ENCODE measurements at places on chromosomes 7 and 10.
A peak's percentile ranks its signal among the peaks of the same experiment; 100 is the strongest.

DNA sequence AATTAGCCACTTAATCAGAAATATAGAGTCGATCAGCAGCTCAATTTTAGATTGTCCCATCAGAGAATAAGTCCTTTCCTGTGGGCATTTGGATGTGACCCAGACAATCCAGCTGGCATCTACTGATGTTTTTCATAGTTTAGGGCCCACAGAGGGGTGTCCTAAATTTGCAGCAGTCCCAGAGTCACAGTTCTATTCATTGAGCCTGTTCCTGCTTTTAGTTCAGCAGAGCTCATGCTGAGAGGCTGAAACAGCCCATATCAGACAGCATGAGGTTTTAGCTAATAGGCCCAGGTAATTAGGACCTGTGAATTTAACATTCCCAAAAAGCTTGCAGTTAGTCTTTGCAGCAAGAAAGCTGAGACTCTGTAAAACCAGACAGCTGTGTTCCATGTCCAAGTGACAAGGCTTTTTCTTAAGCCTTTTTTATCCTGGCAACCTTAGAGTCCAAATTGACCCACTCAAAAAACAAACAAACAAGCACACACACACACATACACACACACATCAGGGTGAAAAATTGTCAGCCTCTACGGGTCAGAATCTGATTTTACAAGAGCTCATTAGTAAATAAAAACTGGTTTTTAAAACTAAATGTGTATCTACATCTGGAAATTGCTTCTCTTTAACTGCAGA, 33.7 kb downstream of the ANKIB1 start:
- DNase-seq = peak; percentile 42

DNA sequence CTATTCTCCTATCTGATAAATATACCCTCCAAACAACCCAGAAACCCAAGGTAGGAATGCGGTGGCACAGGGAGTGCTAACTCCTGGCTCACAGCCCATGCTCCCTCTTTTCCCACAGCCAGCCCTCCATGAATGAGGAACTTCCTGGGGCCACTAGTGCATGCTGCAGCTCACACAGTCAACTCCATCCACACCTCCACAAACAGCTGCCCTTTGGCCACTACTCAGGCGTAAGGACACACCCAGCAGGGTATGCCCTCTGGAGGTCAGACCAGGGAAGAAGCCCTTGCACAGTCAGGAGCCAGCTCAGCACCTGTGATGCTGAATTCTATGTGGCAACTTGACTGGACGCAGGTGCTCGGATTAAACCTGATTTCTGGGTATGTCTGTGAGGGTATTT, 85.2 kb upstream of the PIK3CG start:
- DNase-seq = no peak

GRCh38 chr7:94294471-94295131, 100.1 kb upstream of the COL1A2 start:
- no peak for DNase-seq

GRCh38 chr10:13690281-13690825, 103.6 kb downstream of the PRPF18 start:
- DNase-seq = no peak

GRCh38 chr7:137272249-137272648, 71.3 kb downstream of the PTN start:
- no peak for DNase-seq

DNA sequence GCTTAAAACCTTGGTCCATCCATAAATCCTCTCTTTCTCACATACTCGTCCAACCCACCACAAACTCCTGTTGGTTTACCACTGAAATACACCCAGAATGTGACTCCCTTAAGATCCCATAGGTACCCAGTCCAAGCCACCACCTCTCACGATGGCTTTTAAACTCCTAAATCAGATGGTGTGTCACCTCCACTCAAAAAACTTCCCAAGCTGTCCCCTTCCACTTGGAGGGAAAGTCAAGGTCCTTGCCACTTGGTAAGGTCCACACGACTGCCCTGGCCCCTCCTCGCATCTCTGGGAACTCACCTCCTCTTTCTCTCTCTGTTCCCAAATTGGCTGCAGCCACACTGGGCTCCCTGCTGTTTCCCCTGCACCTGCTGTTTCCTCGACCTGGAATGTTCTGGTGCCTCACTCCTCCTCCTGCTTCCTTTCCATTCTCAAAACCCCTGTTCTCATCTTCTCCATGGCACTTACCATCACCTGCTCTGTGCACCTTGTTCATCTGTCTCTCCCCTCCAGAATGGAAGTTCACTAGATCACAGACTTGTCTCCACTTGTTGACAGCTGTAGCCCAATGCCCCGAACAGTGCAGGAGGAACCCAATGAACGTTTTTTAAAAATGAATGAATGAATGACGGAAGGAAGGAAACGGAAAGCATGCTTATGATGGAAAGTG, 23.0 kb downstream of the ZFAND2A start:
- DNase-seq = no peak

DNA sequence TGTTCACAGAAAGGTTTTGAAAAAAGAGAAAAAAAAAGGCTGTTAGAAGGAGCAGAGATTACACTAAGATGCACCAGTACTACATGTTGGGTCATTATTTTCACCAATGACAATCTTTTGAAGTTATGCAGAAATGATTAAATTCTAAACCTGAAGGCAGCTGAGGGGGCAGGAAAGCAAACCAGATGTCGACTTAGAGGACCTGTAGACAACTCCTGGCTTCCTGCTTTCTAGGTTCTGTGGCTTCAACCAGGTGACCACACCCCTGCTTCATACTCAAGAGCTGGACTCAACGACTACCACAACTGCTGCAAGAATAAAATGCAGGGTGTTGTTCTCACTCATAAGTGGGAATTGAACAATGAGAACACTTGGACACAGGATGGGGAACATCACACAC, 30.0 kb downstream of the MYOF start:
- no peak for DNase-seq

DNA sequence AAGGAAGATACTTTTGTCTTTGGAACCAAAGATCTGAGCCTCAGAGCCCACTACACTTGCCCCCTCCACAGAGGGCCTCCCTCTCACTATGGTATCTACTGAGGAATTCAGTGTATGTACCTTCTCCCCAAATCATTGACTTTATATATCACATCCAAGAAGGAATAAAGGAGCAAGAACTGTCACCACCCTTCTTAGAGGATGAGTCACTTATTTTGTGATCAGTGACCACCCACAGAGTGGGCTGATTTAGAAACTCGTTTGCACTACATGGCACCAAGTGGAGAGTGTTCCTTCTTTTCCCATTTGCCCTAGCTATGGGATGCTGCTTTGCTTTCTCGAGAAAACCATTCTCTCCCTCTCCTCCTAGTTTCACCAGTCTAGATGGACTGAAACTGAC, 5.7 kb downstream of the TMEM243 start:
- DNase-seq = no peak

DNA sequence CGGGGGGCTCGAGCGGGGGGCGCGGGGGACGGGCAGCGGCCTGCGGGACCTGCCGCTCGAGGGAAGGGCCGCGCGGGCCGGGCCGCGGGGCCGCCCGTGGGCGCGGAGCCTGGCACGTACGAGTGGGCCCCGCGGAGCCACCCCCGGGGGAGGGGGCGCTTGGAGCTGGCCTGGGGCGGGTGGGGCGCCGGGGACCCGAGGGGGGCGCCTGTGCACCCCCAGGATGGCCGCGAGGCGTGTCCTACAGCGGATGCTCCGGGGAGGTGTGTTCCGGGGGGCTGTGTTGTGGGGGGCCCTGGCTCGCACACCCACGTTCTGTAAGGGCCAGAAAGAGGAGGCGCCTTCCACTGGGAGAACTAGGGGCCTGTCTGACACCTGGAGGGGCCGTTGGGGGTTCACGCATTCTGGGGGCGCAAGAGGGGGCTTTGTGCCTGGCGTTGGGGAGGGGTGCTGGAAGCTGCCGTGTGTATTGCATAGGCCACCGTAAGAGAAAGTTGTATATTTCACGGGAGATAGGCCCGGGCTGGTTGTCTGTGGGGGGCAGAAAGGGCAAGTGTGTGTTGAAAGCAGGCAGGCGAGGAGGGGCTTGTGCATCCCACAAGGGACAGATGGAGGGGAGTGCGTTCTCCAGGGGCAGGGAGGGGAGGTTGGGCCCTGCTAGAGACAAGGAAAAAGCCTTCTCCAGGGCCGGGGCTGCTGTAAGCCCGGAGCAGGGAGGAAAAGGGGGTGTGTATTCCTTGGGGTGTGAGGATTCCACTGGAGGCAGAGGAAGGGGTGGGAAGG, 663 bp downstream of the VPS37D start:
- DNase-seq = no peak

DNA sequence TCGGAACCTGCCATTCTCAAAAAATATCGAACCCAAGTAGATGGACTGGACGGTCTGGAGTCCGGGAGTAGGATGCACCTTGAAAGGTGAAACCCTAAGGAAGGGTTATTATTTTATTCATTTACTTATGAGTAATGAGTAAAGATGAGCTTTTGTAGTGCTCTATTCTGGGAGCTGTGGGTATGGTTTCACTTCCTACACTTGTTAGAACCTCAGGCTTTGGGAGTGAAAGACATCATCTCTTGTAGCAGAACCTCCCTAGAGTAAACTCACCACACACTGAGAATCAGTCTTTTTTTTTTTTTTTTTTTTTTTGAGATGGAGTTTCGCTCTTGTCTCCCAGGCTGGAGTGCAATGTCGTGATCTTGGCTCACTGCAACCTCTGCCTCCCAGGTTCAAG, 389.4 kb upstream of the AUTS2 start:
- DNase-seq = no peak

DNA sequence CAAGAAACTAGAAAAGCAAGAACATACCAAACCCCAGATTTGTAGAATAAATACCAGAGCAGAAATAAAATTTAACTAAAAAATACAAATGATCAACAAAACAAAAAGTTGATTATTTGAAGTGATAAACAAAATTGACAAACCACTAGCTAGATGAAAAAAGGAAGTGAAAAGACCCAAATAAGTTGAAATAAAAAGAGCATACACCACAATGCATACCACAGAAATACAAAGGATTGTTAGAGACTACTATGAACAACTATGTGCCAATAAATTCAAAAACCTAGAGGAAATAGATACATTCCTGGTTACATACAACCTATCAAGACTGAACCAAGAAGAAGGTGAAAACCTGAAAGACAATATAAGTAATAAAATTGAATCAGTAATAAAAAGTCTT, 333.4 kb downstream of the SH2D4B start:
- no peak for DNase-seq

DNA sequence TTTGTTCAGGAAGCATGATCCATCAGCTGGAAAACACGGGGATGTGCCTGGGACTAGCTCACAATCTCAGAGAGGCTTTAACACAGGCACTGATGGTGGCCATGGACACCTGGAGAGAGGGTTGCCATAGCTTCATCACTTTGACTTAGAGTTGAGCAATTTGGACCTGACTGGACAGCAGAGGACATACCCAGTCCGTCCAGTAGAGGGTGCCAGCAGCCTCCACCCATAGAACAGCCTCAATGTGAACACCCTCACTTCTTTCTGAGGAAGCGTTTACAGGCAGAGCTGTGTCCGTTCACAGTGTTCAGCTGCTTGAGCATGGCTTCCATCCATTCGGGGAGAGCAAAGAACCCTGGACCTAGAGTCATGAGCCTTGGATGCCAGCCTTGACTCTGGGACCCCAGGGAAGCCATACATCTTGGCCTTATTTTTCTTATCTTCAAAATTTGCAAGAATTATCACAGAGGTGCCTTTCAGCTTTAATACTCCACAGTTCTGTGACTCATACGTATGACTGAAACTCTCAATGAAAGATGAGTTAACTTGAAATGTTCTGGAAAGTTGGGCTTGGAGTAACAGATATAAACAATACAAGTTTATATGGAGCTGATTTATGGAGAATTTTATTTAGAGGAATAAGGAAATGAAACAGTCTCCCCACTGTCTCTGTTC, 302.9 kb upstream of the PODXL start:
- peak; percentile 62 for DNase-seq

DNA sequence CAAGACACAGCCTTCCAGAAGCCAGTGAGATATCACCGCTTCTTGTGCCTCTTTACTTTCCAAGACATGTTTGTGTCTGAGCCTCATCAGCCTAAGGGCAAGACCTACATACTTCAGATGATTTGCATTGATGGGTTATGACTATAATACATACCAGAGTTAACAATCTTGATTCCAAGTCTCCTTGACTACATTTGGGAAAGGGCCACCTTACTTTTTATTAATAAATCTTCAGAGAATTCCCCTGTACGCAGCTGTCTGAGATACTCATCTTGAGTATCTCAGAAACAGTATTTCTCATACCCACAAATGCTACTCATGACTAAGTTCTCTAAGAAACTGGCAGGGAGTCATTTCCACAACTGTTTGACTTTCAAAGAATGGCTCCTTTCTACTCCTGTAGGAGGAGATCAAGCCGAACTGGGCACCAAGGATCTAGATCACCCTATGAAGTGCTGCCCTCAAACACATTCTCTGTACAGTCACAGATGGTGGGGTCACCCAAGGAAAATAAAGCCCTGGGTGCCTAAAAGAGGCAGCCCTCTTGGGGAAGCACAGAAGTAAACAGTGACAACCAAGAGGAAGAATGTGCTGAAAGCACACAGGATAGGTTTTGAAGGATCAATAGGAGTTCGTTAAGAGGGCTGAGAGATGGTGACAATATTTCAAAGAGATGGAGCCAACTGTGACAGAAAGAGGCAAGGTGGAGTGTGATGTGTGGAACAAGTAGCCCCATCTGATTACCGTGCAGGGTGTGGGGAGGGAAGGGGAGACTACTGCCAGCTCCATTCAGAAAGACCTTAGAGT, 138.9 kb downstream of the JAZF1 start:
- no peak for DNase-seq

DNA sequence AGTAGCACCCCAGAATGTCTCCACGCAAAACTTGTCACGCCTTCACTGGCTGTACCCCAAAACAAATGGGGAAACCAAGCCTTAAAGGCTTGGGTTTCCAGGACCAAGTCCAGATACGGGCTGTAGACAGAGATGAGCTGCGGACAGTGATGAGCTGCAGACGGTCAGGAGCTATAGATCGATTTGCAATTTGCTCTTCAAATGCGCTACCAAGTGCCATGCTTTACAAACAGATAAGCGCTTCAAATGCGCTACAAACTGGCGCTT, 658 bp upstream of the SGCE start:
- DNase-seq = no peak

DNA sequence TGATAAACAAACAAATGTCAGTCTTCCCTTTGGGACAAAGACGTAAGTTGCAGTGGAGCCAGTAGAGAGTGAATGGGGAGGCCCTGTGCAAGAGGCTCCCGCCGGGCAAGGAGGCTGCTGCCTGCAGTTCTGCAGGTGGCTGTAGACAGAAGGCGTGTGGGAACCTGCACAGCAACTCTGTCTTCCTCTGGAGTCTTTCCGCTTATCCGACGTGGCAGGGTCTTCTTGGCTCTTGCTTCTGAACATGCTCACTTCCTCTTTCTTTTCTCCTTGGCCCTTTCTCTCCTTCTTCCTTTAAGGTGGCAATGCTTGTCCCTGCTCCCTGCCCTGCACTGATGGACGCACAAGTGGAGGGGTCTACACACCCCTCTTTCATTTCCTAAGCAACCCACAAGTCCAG, 122.5 kb downstream of the HIPK2 start:
- no peak for DNase-seq

DNA sequence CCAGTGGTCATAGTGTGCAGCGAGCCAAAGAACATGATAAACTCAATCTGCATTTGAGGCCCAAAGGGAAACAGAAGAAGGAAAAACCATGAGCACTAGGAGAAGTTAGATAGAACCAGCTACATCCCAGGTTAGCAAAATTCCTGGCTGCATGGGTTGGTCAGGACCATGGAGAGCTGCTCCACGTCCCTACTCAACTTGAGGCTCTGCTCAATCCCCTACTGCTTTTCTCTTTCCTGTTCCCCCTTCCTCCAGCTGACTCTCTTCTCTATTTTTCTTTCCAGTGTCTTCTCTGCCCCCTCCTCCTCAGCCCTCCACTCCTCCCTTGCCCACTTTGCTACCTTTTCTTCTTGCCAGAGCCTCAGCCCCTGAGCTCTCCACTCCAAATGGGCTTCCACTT, 21.9 kb upstream of the VSIR start:
- peak; percentile 49 for DNase-seq

GRCh38 chr10:112040696-112041095, 142.9 kb downstream of the GPAM start:
- no peak for DNase-seq

Measured in neuronal stem cell (in vitro differentiated cells).